NCI-H1105 (cell line): ENCODE measurements at places on chromosomes 6 and 20.

DNA sequence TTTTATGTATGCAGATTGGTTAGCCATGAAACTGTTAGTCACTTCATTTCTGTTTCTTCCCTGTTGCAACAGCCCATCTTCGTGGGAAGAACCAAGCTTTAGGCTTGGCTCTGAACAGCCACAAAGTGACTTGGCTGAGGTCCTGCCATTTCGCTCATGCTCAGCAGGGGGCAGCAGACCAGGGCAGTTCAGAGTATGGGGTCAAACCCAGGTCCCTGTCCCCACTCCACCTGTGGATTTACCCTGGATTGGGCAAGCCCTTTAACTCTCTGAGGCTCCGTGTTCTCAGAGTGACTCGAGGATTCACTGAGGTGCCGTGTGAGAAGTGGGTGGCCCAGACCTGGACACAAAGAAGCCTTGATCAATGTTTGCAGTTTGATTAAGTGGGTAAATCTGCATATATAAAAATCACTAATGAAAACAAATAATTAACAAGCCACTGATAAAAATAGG, 19.8 kb upstream of the MAP1LC3A start:
- peak; percentile 54 for DNase-seq

- no peak for DNase-seq
Measured at GRCh38 chr6:141550471-141550870, 582.3 kb upstream of the GJE1 start.

GRCh38 chr6:6626187-6626586, 37.7 kb downstream of the LY86 start:
- no peak for DNase-seq

DNA sequence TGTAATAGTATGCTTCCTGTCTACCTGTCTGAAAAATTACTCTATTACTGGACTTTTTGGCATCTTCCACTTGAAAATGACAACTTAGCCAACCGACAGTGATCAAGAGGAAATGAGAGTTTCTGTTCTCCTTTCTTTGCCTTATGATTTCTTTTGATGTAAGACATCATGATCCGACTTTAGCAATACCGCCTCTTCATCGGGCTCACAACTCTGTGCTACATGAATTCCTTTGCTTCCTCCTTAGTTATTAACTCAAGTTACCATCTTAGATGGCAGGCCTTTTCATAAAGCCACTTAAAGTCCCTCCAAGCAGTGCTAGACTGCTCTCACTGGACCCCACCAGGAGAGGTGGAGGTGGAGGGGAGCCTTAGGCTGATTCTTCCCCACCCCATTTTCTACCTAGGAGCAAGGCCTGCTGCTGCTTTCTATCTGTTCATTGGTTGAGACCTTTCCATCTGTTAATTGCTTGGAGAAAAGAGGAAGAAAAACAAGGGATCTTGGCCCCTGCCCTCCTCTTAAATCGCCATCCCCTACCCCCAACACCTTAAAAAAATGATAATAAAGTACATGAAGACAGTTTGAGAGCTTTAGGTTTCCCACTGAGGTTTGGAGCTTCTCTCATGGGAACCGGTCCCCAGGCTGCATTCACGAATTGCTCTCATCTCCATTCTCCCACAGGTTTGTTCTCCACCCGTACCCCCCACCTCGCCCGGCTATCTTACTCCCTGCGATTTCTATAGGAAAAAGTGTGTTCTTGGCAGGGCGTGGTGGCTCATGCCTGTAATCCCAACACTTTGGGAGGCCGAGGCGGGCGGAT, 21.6 kb upstream of the MCM3 start:
- no peak for DNase-seq

- DNase-seq = no peak
Measured at GRCh38 chr6:18028332-18028731, 40.9 kb upstream of the KIF13A start.

DNA sequence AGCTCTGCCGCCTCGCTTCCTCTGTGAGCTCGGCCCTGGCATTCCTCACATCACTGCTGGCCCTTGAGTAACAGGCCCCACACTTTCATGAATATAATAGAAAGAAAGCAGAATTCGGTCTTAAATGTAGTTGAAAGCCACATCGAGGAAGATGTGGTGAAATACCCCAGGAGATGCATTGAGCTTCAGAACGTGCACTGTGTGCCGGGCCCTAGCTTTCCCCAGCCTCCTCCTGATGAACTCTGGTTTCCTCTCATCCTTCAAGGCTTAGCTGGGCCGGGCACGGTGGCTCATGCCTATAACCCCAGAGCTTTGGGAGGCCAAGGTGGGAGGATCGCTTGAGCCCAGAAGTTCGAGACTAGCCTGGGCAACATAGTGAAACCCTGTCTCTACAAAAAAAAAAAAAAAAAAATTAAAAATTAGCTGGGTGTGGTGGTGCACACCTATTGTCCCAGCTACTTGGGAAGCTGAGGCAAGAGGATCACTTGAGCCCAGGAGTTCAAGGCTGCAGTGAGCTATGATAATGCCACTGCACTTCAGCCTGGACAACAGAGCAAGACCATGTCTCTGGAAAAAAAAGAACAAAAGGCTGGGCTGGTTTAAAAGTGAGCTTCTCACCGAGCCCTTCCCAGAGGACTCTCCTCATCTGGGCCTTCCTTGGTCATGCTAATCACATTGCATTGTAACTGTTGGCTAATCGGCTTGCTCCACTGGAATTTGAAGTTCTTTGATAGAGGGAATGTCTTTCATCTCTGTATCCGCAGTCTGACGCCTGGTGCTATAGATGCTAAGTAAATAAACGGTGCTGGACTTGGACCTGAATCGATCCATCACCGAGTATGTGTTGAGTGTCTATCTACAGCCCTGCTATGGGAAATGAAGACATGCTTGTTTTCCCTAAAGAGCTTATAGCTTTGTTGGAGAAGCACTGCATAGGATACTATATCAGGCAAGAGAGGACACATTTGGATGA, 43.8 kb upstream of the FOXQ1 start:
- DNase-seq = no peak

- peak; percentile 60 for DNase-seq
Measured at GRCh38 chr6:168699631-168700295, 258.8 kb downstream of the SMOC2 start.

DNA sequence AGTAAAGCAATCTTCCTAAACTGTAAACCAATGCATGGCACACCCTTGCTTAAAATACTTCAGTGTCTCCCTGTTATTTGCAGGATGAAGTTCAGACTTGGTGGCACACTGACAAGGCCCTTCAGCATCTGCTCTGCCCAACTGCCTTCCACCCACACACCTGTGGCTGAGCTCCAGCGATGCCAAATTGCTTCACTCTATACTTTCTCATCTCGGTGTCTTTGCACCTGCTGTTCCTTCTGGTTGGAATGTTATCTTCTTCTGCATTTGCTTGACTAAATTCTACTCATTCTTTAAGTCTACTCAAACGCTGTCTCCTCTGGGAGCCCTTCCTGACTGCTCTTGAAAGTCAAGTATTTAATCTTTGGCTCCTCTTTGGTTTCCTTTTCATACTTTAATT, 100.1 kb upstream of the SUPT3H start:
- DNase-seq = no peak

GRCh38 chr6:20205722-20206161, 6.5 kb downstream of the MBOAT1 start:
- DNase-seq = no peak

- no peak for DNase-seq
Measured at GRCh38 chr6:159766906-159767305, 5.1 kb downstream of the ACAT2 start.

DNA sequence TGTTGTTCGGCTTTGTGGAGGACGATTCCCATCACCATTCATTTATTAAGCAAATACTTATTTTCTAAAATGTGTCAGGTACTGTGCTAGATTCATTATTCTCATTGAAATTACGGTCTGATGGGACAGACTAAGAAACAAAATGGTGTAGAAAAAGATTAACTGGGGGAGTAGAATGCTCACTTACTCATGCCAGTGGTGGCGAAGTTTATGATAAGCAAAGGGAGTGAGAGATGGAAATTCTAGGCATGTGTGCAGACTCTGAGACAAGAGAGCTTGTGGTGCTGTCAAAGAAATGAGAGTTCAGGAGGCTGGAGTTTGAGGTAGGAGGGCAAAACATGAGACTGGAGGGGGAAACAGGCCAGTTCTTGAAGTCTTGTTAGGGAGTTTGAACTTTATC, 896 bp downstream of the RPP21 start:
- no peak for DNase-seq
